AG08396 (cell line): ENCODE measurements at places on chromosomes 12 and 14.

DNA sequence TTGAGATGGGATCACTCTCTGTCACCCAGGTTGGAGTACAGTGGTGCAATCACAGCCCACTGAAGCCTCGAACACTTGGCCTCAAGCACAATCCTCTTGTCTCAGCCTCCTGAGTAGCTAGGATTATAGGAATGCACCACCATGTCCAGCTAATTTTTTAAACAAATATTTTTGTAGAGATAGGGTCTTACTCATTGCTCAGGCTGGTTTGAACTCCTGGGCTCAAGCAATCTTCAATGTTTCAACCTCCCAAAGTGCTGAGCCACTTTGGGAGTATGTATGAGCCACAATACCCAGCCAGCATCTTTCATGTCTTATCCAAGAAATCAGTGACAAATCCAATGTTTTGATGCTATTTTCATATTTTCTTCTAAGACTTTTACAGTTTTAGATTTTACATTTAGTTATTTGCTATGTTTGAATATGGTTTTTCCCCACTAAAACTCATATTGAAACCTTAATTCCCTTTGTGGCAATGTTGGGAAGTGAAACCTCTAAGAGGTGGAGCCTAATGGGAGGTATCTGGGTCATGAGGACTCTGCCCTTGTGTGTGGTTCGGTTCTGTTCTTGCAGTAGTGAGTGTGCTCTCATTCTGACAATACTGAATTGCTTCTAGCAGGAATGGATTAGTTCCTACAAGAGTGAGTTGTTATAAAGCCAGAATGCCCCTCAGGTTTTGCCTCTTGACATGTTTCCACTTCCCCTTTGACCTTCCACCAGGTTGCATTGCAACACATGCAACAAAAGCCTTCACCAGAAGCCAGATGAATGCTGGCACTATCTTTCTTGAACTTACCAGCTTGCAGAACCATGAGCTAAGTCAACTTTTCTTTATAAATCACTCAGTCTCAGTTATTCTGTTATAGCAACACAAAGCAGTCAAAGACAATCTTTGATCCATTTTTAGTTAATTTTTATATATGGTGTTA is 80.8 kb upstream of the AMIGO2 start:
- no peak for DNase-seq

DNA sequence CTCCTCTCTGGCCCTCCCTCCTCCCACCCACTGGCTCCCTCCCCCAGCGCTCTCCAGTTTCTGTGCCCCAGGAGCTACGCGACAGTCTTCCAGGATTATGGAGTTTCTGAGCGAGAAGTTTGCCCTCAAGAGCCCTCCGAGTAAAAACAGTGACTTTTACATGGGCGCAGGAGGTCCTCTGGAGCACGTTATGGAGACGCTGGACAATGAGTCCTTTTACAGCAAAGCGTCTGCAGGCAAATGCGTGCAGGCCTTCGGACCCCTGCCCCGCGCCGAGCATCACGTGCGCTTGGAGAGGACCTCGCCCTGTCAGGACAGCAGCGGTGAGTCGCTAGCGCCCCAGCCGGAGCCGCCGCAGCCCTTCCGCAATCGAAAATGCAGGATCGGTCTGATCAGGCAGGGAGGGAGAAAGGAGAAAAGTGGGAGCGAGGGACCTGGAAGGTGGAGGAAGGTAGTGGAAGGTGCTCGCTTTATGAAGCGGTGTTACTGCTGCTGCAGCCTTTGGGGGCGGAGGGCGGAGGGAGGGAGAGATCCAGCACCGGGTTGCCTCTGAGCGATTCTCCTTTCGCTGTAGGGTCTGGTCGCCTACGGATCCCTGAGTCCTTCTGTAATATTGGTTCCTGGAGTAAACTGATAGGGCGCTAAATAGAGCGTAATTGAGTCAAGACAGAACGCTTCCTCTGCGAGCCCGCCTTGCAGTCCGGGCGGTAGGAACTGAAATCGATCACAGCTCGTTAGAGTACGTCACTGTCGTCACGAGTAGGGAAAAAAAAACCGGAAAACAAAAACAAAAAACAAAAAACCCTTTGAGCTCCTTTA is at the start of gene ALX1:
TSS of gene ALX1 (plus strand) at position 56 of the 819 bp plus-strand sequence. CDS start at position 98, 42 bp downstream.
- no peak for DNase-seq

- DNase-seq = no peak
Measured at GRCh38 chr12:96064271-96064670, 28.9 kb upstream of the LTA4H start.

DNA sequence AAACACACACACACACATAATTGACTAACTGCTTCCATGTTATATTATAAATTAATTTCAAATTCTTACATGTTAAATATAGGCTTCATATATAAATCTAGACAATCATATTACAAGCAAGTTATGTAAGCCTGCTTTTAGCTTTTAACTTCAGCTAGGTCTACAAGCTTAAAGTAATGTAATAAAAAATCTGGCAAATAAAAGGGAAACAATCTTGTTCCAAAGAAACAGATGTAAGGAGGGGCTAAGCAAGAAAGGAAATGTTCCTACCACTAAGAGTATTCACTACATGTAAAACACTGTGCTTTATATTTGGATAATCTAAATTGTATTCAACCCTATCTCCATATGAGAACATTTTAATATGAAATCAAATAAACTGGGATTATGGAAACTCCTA is 110.4 kb downstream of the SLC6A15 start:
- no peak for DNase-seq

DNA sequence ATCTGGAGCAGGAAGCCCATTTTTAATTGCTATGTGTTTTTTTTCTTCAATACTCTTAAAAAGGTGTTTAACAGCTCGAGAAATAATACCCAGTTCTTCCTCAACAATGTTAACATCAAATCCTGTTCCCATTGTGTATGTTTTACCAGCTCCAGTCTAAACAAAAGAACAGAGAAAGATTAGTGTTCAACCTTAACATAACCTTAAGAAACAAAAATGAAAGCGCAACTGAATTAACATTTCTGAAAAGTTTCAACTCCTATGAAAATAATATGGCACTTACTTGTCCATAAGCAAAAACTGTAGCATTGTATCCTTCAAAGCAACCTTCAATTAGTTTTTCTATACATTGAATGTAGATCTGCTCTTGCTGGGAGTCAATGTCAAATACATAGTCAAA is 73.2 kb downstream of the KIF21A start:
- no peak for DNase-seq
